ENCODE measurements at places on chromosomes 3 and 15.

- DNase-seq, result no peak
Measured at GRCh38 chr3:141526709-141527108, 39.9 kb downstream of the RASA2 start.

DNA sequence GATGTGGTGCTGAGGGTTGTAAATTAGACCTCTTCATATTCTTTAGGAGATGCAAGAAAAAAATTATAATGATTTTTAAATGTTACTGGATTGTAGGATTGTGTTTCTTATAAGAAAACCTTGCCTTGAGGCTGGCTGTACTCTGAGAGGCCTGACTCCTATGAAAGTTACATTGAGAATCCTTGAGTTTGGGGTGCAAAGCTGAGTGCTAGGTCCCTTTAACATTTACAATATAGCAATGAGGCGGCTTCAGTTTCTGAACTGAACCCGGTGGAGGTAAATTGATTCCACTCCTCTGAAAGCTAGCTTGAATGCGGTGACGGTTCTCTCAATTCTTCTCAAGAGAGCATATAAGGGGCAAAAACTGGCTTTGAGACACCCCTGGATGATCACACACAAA is at the start of gene TMPRSS7:
Gene TMPRSS7 (plus strand): TSS at position 301 of the 400 bp plus-strand sequence. CDS start 110 bp downstream, outside the sequence.
- no peak for DNase-seq

- DNase-seq, result no peak
Measured at GRCh38 chr15:101220060-101220459, 31.8 kb downstream of the CHSY1 start.

GRCh38 chr3:82224661-82225060 is 463.2 kb upstream of the GBE1 start:
- DNase-seq, result no peak

DNA sequence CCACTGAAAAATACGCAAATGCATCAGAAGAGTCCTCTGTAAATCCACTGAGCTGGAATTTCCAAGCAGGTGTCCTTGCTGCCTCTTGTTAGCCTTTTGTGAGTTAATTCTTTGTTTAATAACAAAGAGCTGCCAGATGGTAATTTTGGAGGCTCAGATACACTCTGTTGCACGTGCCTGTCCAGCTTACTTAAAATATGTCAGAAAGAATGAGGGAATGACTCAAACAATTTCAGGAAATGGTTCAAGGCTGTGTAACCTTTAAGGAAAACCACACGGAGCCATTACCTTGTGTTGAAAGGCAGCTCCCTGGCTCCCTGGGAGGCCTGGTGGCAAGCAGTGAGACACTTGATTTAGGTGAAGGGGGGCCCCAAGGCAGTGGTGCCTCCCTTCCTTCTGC is 302.2 kb upstream of the CTDSPL start:
- DNase-seq, result no peak

- no peak for DNase-seq
Measured at GRCh38 chr15:75713338-75713895, 769 bp upstream of the CSPG4 start.

GRCh38 chr3:37402351-37402750 is 228.0 kb upstream of the LRRFIP2 start:
- DNase-seq, result no peak

DNA sequence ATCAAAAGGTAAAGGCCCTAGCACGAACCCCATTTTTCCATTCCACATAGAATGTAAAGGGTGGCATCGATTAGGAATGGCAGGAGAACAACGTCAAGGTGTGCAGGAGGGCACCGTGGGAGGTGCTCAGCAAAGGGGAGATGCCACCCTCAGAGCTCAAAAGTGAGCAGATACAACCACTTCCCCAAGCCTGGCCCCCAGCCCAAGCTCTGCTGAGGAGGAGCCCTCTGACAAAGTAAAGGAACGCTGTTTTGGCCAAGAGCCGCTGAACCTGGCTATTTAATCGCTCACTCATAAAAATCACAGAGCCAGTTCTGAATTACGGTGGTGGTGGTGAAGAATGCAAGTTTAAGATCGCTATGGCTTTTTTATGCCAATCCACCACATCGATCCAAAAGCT is 12.4 kb downstream of the GNB5 start:
- DNase-seq, result no peak

DNA sequence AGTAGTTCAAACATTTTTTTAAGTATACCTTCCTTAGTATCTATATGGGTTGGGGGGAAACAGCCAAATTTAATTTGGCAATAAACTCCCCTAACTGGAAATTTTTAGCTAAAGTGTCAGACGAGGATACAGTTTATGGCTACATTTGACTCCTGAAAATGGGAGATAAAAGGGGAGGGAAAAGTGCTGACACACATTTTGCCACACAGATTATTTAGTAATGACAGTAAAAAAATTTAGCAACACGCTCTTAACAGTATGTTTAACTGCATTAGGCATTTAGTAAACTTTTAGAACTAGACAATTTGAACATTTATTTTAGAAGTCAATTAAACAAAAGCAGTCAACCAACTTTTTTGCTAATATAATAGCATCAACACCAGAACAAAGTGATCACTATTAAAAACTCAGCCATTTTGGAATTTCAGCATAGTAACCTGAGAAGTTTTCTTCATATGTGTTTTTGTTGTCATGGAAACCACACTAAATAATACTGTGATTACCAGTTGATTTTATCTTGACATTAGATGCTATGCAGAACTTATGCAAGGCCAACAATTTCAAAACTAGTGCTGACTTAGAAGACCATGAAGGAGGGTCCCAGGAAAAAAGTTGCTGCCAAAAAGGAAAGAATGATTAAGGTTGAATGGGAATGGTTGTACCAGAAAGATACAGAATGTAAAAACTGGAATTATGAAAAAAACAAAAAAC is 47.0 kb upstream of the TFG start:
- DNase-seq, result no peak

DNA sequence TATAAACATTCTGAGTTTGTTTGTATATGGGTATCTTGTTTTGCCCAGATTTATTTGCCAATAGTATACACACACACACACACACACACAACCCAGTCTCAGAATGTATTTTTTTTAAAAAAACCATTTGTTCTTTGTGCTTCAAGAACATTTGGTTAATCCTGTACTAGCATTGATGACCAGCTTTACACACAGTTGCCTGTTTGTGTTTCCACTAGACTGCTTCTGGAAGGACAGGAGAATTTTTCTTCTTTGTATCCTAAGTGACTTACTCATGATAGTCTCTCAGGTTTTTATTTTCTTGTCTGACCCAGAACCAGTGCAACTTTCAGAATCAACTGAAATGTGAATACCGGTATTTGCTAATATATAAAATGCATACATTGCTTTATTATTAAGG is 40.5 kb downstream of the U2SURP start:
- DNase-seq, result no peak

- DNase-seq, result no peak
Measured at GRCh38 chr3:149010504-149010951, 19.2 kb downstream of the GYG1 start.

GRCh38 chr15:52653431-52653964 is 25.7 kb downstream of the ATOSA start:
- DNase-seq, result no peak

- DNase-seq, result no peak
Measured at GRCh38 chr3:113812854-113813253, 25.7 kb upstream of the GRAMD1C start.

DNA sequence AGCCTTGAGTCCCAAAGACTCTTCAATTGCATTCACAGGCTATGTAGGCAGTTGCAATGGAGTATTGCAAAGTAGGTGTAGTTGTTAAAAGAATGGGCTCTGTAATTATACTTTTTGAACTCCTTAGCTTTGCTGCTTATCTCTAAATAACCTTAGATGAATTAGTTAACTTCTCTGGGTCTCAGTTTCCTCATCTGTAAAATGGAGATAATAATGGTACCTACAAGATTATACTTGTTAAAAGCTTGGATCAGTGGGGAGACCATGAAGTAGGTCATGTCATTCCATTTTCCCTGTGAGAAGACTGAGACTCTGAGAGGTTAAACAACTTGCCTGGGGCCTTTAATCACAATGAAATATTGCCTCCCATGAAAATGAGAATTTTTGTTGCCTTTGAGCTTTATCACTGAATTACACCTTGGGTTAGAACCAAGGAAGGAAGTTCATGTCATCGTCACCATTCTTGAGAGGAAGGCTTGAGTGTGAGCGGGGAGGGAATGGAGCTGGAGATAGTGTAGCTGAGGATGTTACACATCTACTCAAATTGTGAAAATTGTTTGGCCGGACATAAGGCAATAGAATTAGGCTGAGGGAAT is 38.1 kb downstream of the CTDSPL start:
- no peak for DNase-seq

DNA sequence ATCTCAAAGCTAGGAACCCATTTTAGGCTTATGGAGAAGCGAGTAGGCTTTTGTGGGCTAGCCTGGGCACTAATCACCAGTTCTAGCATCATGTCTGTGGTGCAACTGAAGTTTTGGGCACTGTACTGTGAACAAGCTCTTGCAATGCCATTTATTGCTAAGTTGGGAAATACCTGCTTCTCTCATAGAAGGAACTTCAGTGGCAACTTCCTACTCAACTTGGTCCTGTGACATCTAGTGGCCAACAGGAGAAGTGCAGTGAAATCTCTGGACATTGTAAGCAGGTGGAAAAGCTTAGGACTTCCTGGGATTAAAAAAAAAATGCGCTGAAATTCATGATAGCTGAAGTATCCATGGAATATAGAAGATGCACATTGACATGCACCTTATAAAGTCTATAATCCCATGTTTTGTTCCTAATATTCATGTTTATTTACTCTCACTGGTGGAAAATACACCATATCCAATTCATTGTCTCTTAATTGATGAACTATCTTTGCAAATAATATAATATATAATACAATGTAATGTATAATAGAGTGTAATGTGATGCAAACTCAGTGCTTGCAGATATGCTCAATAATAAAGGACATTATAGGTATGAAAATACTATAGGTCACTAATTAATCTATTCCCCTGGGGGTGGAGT is 6.5 kb upstream of the ALDH1A3 start:
- peak; percentile 58 for DNase-seq

GRCh38 chr3:167930453-167930852 is 165.3 kb downstream of the GOLIM4 start:
- DNase-seq, result no peak

DNA sequence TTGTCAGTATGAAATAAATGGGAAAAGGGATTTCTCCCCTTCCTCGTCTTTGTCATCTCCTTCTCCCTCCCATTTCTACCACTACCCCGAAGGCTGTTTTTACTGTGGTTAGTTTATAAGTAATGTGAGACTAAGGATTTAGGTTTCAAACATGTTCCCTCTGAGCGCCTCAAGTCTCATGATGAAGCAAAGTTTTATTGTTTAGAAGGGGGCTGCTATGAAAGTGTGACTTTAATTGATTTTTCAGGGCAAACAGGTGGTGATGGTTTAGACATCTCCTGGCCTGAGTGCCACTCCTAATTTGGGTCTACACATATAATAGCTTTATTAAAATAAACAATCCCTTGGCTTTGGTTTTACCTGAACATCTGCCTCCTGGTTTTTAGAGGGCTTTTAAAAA is 185.5 kb downstream of the MCTP2 start:
- no peak for DNase-seq

DNA sequence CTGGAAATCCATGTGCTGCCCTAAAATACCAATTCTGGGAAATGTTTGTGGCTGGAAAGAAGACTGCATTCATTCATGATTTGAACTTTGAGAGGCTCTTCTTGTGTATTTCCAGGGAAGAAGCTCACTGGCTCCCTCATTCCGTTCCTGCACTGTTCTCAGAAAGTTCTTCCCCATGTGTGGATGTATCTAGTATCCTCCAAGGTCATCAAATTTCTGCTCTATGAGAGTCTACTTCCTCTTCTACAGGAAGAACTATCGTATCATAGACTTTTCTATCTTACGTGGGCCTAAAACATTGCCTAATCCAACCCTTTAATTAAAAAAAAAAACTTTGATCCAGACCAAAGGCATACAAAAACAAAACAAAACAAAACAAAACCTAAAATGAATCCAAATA is 2.9 kb downstream of the CCR3 start:
- DNase-seq, result no peak

- DNase-seq, result no peak
Measured at GRCh38 chr15:27592036-27592760, 506.9 kb downstream of the OCA2 start.

- no peak for DNase-seq
Measured at GRCh38 chr3:87246662-87247429, 19.7 kb downstream of the CHMP2B start.

GRCh38 chr3:13083898-13084297 is 10.7 kb upstream of the IQSEC1 start:
- no peak for DNase-seq

DNA sequence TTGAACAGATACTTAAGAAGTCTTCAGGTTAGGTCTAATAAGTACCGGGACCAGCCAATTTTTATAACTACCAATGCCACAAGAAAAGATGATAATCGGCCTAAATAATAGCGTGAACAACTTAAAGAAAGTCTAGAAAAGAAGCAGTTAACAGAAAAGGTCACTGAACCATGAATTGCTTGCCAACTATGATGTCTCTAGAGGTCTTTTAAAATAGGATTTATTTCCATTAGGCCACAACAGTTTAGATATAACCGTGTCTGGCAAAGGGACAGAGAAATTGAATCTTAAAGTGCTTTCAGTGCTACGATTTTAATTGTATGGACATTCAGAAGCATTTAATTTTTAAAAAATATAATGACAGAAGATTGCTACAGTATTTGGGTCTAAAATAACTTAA is 1070.4 kb downstream of the ROBO1 start:
- DNase-seq, result no peak

GRCh38 chr3:187726564-187726963 is 18.7 kb downstream of the BCL6 start:
- no peak for DNase-seq

DNA sequence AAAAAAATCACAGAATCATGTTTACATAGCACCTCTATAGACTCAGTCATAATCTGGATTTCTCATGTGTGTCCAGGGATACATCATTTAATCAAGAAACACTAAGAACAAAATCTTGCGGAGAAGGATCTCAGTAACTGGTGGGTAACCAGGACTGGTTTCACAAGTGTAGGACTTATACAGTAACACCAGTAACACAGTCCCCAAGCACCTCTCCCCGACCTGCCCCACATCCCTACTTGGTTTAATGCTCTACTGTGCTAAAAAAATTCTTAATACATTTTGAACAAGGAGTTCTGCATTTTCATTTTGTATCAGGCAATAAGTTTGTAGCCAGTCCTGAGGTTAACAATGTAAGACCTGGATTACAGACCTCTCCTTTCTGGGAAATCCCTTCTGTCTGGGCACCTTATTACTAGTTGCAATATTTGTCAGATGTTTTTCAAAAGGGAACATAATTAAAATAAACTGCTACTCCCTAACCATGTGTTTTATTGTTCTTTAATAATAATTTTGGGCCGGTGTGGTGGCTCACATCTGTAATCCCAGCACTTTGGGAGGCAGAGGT is 57.6 kb upstream of the BBX start:
- DNase-seq, result no peak

DNA sequence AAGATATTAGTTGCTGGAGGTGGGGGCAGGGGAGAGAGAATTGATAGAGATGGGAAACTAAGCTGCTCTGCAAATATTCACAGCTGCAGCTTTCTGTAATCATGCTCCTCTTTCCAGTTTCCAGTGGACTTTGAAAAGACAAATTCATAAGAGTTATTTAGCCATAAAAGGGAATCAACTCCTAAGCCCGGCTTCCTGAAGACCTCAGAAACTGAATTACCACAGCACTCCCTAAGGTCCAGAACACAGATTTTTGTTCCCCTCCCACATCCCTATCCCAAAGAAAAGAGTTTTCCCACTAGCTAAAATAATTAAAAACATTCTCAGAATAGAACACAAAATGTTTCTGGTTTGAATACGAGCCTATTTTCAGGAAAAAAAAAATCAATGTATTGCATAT is 871.8 kb upstream of the NR2F2 start:
- DNase-seq, result no peak

- DNase-seq, result no peak
Measured at GRCh38 chr3:85560088-85560785, 601.4 kb downstream of the CADM2 start.
